ENCODE measurements at places on chromosomes 11 and 22.

GRCh38 chr22:30968015-30968923 lies at the start of gene MORC2:
Gene MORC2, minus strand, starts transcription at chr22:30968774. Its CDS starts 885 bp downstream, at chr22:30967889.
- DNase-seq = no peak

DNA sequence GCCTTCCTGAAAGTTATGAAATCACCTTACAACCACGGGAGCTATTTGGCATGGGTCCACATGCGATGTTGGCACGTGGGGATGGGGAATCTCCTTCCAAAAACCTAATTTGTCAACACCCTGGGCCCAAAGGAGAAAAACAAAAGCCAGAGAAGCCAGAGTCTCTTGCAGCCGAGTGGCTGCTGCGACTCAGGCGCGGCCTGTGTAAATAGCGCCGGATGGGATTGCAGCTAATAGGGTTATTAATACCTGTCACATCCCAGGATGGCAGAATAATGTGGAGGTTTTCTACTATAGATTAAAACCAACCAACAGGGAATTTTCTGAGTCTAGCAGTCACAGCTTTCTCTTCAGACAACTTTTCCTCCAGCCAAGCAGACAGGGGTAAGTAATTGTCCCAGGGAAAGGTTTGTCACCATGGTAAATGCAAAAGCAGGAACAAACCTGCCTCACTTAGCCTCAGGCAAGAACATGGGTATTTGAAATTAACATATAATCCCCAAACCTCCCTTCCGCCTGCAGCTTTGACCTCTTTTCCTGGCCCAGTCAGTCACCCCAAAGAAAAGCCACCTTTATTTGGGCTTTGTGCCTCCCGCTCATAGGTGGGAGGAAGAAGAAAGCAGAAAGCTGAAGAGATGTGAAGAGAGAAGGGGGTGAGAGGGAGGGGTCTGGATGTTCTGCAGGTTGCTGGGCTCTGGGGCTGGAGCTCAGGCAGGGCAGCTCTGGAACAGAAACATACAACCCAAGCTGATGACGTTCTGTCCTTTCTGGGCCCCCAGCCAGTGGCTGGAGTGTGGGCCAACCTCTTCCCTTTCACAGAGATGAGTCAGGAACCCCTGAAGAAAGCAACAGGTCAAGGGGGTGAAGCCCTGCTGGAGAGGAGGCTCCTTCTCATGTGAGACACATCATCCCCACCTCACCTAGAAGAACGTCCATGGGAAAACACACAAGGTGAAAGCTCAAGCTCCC lies 376.5 kb downstream of the NXPE2 start:
- no peak for DNase-seq

DNA sequence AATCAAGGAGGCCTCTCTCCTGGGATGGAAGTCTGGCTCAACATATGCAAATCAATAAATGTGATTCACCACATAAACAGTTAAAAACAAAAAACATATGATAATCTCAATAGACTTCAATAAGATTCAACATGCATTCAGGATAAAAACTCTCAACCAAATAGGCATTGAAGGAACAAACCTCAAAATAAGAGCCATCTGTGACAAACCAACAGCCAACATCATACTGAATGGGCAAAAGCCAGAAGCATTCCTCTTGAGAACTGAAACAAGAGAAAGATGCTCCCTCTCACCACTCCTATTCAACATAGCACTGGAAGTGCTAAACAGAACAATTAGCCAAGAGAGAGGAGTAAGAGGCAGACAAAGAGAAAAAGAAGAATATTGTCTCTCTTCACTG lies 54.0 kb upstream of the SEZ6L start:
- no peak for DNase-seq

- no peak for DNase-seq
These were observed 228.8 kb downstream of the GRIK4 start for GRCh38 chr11:120740380-120740779.

DNA sequence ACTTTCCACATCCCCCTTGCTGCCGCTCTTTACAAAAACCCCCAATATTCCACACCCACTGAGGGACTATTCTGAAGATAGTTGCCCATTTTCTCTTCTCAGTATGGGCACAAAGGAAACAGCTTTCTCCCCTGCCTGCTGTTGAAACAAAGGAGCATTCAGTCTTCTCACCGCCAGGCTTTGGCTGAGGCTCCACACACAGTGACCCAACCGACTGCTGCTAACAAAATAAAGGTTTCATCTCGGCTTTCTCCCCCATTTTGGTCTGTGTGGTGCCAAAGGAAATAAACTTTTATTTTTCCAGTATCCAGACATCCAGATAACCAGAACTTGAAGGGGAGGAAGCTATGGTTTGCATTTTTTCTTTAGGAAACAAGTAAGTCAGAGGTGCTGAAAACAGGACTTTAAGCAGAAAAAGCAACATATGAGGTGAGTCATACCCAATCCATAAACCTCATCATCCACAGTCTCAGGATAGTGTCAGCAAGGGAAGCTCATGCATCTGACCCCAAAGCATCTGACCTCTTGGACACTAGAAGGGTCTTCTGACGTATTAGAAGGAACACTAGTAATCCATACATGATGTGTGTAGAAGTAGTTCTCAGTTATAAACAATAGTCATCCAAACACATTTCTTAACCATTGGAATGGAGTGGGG lies 6.4 kb downstream of the CLMP start:
- no peak for DNase-seq

DNA sequence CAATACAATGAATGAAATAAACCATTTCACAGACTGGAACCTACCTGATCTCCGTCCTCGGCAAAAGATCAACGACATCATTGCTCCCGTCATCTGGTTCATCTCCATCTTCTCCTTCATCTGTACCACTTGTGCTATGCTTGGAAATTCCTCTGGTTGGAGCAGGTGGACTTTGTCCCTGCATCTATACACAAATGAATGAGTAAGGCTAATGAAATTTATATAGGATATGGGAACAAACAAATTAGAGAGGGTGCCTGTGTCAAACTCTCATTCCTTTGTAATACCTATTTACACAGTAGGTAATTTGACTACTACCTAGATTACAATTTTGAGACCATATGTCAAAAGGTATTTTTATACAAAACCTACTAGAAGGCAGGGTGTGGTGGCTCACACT lies 59.4 kb downstream of the F2 start:
- DNase-seq = no peak

- DNase-seq = no peak
These were observed 45.5 kb upstream of the GLYATL1B start for GRCh38 chr11:59040607-59041006.

- DNase-seq = no peak
These were observed 6.8 kb downstream of the MAFF start for GRCh38 chr22:38208551-38208968.

- DNase-seq = no peak
These were observed 11.8 kb downstream of the GTSE1 start for GRCh38 chr22:46308283-46308988.

GRCh38 chr11:12716816-12717215 lies 42.6 kb downstream of the TEAD1 start:
- no peak for DNase-seq

DNA sequence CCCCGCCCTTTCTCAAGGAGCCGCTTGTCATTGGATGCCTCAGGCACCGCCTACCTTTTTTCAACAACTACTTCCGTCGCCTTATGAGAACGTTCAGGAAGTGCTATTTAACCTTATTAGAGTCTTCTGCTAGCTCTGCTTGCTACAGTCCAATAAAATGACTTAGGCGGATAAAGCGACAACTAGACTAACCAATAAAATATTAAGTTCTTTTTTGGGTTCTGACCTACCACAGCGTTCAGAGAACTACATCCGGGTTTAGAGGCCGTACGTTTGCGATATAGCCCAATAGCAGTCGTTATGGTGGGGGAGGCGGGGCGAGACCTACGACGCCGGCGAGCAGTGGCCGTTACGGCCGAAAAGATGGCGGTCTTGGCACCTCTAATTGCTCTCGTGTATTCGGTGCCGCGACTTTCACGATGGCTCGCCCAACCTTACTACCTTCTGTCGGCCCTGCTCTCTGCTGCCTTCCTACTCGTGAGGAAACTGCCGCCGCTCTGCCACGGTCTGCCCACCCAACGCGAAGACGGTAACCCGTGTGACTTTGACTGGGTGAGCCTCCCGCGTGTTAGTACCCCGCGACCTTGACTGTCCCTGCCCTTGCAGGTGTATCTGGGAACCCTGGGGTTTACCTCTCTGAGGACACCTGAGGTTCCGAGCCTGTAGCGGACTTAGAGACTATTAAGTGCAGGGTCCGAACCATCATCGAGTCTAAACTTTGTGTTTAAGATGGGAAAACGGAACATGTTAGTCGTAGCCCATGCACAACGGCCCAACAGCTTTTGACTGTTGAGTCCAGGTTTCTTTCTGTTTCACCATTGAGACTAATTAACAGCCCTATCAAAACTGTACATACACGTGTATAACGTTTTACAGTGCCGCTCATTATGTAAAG lies at the start of gene TMX2:
Gene TMX2 (plus strand): TSS at position 338 of the 895 bp plus-strand sequence. CDS start 26 bp downstream, at position 364.
- DNase-seq = peak; percentile 98

- no peak for DNase-seq
These were observed 50.3 kb upstream of the CD44 start for GRCh38 chr11:35088676-35089075.

DNA sequence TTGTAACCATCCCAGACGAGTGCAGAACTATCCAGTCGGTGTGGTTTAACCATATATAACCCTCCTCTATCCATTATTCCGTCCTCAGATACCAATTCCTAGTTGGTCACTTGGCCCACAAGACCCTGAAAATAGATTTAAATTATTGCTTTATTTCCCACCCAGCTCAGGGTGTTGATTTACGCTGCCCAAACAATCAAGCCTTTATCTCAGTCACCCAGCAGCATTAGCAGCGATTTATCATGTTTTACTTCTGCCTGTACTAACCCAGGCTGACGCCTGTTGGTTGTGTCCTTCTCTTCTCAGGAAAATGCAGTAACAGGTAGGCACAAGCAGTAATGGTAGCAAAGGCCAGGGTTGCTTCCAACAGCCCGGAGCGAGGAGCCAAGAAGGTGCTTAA lies 81.2 kb downstream of the DSCAML1 start:
- no peak for DNase-seq

DNA sequence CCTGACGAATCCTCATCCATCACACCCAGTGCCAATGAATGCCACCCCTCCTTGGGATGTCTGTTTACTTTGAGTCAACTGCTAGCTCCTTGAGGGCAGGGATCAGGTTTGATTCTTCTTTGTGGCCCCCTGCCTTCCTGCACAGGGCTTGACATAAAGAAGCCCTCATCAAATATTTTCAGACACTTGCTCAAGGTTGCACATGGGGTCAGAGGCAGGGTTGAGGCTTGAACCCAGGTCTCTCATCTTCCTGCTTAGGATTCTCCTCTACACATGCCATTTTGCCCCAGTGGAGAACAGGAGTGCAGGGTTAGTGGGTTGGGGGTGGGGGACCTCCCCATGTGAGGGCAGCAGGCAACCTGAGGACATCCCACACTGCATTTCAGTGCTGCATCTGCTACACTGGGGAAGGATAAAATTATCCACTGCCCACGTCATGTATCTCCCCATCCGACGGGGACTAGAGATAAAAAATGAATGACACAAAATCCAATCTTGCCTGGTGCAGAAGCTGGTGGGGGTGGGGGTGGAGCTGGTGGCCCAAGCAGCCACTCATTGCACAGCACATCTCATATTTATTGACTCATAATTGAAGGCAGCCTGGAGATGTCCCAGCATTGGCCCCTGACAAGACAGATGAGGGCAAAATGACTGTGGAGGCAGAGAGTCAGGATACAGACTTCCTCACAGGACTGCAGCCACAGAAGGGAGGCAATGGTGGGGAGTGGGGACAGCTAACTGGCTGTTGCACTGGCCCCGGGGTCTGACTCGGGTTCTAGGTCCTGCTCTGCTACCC lies 41.3 kb downstream of the NEU3 start:
- no peak for DNase-seq

- no peak for DNase-seq
These were observed 101.6 kb upstream of the B3GAT1 start for GRCh38 chr11:134513585-134514120.

DNA sequence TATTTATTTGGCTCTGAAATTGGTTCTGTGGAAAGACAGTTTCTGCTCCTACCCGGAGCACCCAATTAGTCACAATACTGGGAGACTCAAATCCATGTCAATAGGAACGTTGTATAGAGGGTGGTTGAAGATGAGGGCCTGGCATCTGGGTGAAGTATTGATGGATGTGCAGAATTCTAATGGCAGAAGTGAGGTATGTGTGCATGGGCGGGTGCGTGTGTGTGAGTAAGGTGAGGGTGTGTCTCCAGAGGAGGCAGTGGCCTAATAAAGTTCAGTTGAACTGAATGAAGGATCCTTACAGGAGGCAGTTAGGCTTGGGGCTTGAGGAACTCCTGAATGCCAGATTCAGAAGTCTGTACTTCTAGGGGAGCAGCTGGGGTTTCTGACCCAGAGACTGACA lies 71.8 kb upstream of the B3GAT1 start:
- no peak for DNase-seq

- no peak for DNase-seq
These were observed 87.9 kb downstream of the NCAM1 start for GRCh38 chr11:113048820-113049768.

DNA sequence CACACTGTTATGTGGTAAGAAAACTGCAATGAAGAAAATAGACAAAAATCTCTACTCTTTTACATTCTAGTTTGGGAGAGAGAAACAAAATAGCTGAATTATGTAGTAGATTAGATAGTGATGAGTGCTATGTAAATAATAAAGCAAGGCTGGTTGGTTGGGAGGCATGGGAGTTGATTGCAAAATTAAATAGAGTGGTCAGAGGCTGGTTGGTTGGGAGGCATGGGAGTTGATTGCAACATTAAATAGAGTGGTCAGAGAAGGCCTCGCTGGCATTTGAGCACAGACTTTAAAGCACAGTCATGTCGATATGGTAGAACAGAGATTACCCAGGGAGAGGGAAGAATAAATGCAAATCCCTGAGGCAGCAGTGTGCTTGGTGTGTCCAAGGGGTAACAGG lies 22.4 kb downstream of the SIK2 start:
- DNase-seq = no peak

GRCh38 chr11:123546515-123546914 lies 107.9 kb downstream of the SCN3B start:
- no peak for DNase-seq

DNA sequence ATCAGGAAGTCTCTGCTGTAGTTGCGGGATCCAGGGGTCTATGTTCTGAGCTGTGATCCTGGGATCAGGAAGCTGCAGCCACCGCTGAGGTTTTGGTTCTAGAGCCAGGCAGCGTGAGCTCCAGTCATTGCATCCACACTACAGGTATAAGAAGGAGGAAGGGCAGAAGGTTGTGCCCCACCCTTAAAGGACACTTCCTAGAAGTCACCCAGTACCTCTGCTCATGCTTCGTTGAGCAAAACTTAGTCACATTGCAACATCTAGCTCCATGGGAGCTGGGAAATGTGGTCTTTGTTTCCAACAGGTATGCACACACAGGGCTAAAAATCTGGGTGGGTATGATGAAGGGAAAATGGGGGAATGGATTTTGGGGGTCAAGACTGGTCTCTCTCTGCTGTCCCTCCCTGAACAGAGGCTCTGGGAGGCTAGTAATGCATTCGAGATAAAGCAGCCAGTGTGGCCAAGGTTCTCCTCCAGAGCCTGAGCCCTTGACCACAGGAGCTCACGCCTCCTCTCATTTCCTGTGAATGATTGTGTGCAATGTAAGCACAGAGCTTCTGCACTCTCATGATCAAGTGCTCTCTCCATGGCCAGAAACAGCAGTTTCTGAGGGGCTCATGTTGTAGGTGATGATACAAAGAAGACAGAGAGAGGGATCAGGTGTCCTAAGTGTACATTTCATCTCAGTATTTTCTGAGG lies 86.8 kb upstream of the OR4B1 start:
- no peak for DNase-seq

GRCh38 chr11:67060111-67060522 lies 3.5 kb downstream of the RHOD start:
- no peak for DNase-seq

Data from NCI-H524 treated with DMSO at 0.1 percent for 48 hours (cell line).